ENCODE measurements at places on chromosomes 16 and 17. TPM values are rescaled to one million over a fixed set of nuclear protein-coding genes. Genes with fewer than 3 reads are reported as not detected.

CBFA2T3 gene
- not detected for total RNA-seq

TMEM98 gene
- not detected for total RNA-seq

AATK gene
- total RNA-seq = 0.32 TPM

ABI3 gene
- 18.7 TPM for total RNA-seq

TMEM231 gene
- total RNA-seq = 4.5 TPM

ATP2A1 gene
- total RNA-seq = 4.2 TPM

TP53TG3 gene
- not detected for total RNA-seq

CSF3 gene
- not detected for total RNA-seq

MYH8 gene
- total RNA-seq = not detected

DNAAF1 gene
- total RNA-seq = not detected

MPP3 gene
- total RNA-seq = 0.30 TPM

Data from activated naive CD4-positive, alpha-beta T cell treated with anti-CD3 and anti-CD28 coated beads for 36 hours (primary cell).